8988T (cell line): ENCODE measurements at places on chromosomes 3 and 15.

- DNase-seq = no peak
Measured at GRCh38 chr15:66964111-66964738, 101.2 kb upstream of the SMAD3 start.

- DNase-seq = no peak
Measured at GRCh38 chr3:30547716-30548115, 58.7 kb upstream of the TGFBR2 start.

GRCh38 chr15:59299929-59300617 is 72.6 kb downstream of the MYO1E start:
- DNase-seq = no peak

DNA sequence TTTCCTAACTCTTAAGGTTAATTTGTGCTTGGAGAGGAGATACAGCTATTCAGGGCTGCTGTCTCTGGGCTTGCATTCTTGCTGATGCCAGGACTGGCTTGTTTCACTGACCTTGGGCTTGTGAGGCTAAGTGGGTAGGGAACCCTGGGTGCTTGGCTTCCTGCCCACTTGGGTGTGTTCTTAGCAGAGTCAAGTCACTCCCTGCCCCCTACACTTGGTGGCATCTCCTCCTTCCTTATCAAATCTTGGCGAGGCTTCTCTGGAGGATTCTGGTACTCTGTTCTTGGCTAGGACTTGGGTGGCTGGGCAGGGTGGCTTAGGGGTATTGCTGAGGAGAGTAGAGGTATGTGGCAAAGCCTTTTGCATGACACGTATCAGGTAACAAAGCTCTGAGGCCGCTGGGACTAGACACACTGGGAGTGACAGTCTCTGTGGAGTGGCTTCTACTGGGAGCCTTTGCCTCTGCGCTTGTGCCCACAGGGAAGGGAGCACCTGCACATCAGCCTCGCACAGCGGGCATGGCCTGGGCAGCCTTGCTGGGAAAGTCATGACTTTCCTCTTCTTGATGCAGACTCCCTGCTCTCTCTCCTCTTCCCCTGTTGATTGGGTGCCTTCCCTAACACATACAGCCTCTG is 41.8 kb downstream of the CHCHD6 start:
- no peak for DNase-seq

DNA sequence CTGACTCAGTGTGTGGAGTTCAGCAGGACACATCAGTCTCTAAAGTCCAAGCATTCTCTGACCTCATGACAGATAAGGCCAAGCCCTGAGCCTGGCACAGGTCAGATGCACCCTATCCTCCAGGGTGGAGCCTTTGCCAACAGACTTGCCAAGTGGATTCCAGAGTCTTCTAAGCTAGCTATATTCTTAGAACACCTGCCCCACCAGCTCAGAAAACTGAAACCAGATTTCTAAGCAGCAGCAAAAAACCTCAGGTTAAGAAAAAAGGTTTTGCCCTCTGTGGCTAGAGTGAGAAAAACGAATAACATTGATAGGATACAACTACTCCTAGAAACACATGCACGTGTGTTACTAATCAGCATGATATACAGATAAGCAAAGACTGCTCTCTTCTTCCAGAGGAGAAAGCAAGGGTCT is 11.6 kb downstream of the RMDN3 start:
- no peak for DNase-seq

DNA sequence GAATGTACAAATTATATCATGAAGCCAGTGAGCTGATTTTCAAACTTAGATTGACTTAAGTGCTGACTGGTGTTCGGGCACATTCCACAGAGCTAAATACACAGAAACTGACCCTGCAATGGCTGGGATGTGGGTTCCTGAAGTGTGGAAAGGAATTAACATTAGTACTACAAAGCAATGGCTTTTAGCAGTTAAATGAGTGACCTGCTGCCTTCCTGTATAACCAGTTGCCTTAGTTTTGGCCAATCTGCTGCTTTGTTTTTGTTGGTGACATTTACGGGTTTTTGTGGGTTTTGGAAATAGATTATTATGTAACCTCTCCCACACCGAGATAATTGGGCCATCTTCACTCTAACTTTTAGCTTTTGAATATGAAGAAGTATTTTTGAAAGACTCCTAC is 2.4 kb upstream of the SKIC8 start:
- DNase-seq = no peak

DNA sequence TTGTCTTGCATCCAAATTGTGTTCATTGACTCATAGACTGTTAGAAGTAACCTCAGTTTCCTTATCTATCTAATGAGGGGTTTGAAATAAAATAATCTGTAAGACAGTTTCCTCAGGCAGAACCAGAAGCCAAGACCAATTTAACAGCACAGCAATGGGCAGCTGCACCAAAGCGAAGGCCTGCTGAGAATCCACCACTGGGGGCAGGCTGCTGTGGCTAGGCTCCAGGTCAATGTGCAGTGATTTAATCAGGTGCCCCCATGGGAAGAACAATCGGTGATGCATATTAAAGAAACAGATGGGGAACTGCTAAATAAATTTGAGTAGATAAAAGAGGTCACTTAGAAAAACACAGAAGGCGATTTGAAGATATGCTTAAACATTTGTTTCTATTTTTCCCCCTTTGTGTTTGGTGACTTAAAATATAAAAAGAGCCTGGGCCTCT is 28.0 kb upstream of the TMOD3 start:
- DNase-seq = no peak

- no peak for DNase-seq
Measured at GRCh38 chr3:194130807-194131589, 5.0 kb upstream of the HES1 start.

GRCh38 chr3:47485812-47486211 is 10.1 kb upstream of the SCAP start:
- DNase-seq = no peak

DNA sequence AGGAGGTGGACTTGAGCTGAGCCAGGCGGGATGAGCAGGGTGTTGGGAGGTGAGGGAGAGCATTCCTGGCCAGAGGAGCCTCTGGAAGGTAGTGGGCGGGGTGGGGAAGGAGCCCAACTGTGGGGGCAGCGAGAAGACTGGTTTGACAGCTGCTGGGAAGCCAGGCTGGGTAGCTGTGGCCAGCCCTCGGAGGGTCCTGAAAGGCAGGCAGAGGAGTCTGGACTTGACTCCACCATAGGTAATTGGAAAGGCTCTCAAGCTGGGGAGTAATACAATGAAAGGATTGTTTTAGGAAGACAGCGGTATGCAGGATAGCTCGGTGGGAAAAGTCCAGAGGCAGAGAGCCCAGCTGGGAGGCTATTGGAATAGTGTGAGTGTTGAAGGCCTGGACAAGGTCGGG is 17.2 kb downstream of the EPHB3 start:
- DNase-seq = no peak

DNA sequence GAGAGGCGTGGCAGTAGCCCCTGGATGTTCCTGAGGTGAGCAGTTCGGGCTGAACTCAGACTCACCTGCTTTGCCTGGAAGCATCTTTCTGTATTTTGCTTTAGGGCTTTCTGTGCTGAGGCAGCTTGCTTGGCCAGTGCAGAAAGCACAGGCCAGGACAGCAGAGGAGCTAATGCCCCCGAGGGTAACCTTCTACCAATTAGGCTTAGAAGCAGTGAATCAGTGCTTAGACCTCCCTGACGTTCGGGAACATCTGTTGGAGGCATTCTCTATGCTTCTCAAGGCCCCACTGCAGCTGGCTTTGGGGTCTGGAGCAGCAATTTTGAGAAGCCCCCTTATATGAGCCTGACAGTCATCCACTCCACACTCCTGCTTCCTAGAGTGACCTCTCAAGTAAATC is 350.7 kb upstream of the PROK2 start:
- DNase-seq = no peak

- DNase-seq = no peak
Measured at GRCh38 chr15:33322091-33322490, 11.3 kb downstream of the RYR3 start.

- no peak for DNase-seq
Measured at GRCh38 chr3:128473180-128473519, 6.5 kb upstream of the DNAJB8 start.

- DNase-seq = no peak
Measured at GRCh38 chr15:29056839-29057450, 171.2 kb downstream of the APBA2 start.

DNA sequence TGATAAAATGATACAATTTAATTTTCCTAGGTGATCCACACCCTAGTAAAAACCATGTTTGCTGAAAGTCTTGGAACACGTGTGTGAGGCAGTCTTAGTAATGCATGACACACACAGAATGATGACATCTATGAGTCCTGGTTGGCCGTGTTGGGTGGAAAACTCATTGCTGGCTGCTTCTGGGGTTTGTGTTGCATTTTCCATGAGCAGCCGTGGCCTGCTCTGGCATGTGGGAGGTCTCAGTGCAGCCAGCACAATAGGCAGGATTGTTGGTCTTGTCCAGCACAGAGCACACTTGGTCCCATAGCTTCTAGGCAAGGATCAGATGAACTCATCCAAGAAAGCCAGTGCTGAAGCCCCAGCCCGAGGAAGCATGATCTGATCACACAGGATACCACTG is 172.8 kb upstream of the UBE3A start:
- no peak for DNase-seq

GRCh38 chr3:50167069-50167840 is 12.1 kb downstream of the SEMA3F start:
- DNase-seq = no peak

DNA sequence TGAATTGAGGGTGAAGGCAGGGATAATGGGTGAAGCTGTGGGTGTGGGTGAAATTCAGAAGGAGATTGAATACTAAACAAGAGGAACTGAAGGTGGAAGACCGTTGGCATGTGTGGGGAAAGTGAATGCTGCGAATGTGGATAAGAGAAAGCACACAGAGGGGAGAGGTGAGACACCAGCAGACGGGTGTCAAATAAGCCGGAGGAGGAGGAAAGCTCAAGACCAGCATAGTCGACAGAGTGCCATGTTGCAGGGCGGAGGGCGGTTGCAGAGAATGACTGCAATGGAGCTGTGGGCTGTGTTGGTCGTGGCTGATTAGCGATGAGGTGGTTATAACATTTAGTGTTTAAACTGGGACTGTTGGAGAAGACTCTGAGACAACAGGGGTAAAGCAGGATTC is 16.4 kb upstream of the HCN4 start:
- no peak for DNase-seq

DNA sequence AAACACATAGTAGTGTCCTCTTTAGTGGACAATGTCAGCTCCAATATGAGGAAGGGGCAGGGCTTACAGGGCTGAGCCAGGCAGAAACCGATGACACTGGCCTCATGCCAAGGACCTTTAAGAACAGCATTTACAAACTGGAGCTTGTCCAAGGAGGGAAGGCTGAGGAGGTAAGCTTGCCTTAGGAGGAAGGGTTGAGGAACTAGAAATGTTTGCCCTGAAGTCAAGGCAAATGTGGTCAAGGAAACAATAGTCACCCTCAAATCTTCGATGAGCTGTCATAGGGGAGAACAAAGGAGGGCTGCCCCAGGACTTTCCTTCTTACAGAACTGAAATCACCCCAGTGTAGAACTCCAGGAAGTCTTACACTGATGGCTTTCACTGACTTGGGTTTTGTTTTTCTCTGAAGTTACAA is 136.4 kb downstream of the LIPC start:
- DNase-seq = no peak

DNA sequence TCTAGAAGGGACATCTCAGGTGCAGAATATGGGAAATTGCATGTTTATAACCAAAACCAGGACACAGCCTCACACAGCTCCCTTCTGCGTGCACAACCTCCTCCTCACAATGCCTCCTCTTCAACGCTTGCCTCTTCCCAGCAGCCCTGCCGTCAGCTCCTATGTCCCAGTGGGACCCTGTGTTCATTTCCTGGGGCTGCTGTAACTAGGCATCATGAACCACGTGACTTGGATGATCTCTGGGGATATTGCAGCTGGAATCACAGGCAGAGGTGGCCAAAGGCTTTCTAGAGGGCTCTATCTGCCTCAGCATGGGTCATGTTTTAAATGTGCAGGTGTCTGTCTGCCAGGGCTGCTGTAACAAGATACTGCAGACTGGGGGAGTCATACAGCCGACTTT is 375.3 kb downstream of the OCA2 start:
- DNase-seq = no peak

GRCh38 chr3:6799264-6799915 is 61.5 kb upstream of the GRM7 start:
- no peak for DNase-seq

GRCh38 chr3:40043444-40043755 is 234.0 kb downstream of the MYRIP start:
- DNase-seq = no peak

GRCh38 chr3:84683493-84683892 is 275.3 kb upstream of the CADM2 start:
- DNase-seq = no peak

DNA sequence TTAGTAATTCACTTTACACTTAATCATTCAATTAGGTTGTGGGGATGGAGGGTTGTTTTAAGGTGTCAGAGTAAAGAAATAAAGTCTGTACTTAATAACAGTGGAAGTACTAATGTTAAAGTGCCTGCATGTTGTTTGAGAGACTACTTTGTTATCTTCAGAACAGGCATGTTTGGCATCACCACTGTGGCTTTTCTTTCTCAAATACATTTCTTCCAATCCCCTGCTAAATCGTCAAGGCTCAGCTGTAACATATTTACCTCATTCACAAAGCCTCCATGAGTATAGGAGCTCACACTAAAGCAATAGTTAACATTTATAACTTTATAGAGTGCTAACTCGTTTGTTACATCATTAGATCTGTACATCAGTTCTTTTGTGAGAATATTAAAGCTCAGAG is 2.6 kb downstream of the TIMMDC1 start:
- no peak for DNase-seq

GRCh38 chr3:73680391-73681095 is 55.8 kb upstream of the PDZRN3 start:
- DNase-seq = no peak

DNA sequence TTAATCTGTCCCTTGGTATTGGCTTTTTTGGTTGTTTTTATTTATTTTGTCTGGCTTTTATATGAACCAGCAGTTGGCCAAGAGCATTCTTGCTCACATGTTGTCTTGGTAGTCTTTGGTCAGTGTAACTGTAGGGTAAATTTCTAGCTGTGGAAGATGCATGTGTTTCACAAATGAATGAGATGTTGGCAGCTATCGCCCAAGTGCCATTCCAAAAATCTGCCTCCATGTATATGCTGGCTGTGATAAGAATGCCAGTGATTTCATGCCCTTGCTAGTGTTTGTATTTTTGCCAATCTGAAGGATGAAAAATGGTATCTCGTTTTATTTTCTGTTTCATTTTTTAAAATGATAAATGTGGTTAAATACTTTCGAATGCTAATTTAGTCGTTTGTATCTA is 50.1 kb downstream of the TLNRD1 start:
- DNase-seq = no peak

DNA sequence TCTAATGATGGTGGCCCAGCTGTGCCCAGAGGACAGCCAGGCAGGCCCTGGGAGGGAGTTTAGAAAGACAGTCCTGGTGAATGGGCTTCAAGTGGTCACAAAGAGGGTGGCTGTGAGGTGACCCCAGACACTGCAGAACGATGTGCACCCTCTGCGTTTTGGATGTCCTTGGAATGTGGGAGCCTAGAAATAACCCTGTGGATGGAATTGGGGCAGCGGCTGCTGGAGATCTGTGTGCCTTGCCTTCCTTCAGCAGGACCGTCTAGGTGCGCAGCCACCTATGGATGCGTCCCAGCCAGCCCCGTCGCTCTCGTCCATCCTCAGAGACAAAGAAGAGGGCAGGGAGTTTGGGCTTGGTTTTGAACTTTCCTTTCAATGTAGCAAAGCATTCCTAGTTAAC is 46.5 kb downstream of the KLHL25 start:
- DNase-seq = no peak

- DNase-seq = no peak
Measured at GRCh38 chr3:2540115-2540514, 441.4 kb downstream of the CNTN4 start.

- DNase-seq = no peak
Measured at GRCh38 chr3:122714273-122714672, 33.6 kb downstream of the PARP14 start.
